Tibial nerve (tissue), 4 donors: ENCODE measurements at places on chromosomes 3 and 15.

DNA sequence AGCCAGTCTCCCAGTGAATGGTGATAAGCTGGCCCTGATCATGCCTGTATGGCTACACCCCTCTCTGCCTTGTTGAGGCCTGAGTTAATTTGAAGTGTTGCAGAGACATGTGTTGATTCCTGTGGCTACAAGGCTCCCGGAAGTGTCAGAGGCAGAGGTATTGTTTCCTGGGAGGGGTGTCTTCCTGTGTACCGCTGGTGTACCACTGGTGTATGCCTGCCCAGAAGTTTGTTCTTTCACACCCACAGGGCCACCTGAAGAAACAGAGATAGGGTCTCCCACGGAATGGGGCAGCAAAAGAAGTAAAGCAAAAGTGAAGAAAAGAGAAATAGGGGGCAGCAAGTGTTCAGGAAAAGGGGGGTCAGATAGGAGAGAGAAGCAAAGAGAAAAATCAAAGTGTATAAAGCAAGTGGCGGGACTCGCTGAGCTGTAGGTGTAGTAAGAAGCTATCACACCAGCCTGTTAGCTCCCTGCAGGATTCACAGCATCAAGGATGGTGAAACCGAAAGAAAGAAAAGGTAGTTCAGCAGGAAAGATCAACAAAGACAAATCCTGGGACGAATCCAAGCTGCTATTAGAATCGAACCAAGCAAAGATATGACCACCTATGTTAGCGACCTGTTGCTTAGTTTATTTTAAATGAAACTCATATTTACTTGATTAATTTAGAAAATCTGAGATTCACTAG, 36.6 kb upstream of the CD47 start:
- no peaks in the 10 kb centered on the region for H3K27me3 ChIP-seq
- H3K36me3 ChIP-seq: no peaks in the 10 kb centered on the region
- H3K4me3 ChIP-seq: no peak overlapping the region
- no peak overlapping the region for H3K27ac ChIP-seq

DNA sequence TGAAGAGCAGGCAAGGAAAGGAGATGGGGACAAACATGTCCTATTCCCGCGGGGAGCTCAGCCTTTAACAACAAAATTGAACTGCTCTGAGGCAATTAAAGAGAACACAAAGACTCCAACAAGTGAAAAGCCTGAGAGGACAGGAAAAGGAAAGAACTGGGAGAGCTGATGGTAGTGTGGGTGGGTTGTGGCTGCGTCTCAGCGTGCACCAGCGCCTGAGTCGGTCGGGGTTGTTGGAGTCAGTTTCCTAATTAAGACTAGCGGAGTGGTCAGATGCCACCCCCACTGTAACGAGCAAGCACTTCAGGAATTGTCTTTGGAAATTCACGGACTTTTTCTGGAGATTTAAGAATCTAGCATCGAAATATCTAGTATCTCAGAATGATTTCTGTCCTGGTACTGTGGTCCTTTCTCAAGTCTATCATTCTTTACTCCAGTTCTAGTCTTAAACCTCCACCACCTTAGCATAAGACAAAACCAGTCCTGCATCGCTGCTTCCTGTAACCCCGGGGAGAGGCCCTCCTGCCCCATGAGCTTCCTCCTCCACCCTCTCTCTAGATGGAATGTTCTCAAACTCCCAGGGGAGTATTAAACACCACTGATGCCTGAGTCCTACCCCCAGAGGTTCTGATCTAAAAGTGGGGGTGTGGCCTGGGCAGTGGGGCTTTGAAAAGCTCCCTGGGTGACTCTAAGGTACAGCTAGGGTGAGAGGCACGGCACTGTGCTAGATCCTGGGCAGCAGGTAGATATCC, 104.0 kb downstream of the CYP19A1 start:
- H3K4me3 ChIP-seq: no peak overlapping the region
- no peaks in the 10 kb centered on the region for H3K36me3 ChIP-seq
- H3K27ac ChIP-seq: no peak overlapping the region
- no peaks in the 10 kb centered on the region for H3K27me3 ChIP-seq

DNA sequence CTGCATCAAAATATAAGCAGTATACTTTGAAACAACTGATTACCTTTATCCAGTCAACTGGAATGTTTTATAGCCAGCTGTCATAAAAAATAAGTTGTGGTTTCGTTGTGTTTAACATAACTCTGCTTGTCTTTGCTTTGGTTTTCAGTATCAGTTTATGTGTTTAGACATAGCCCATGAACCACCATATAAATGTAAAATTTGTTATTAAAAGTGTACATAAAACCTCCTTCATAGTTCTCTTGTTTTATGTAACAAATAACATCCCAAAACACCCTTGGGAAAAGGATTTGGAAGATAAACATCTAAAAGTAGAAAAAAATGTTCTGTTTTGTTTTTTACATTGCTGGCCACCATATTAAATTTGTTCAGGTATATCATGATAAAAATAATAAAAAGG, 347.0 kb upstream of the PROK2 start:
- H3K27me3 ChIP-seq: no peaks in the 10 kb centered on the region
- no peak overlapping the region for H3K27ac ChIP-seq
- H3K36me3 ChIP-seq: no peaks in the 10 kb centered on the region
- DNase-seq: no peak
- no peak overlapping the region for H3K4me3 ChIP-seq
- no peaks in the 10 kb centered on the region for H3K4me1 ChIP-seq

DNA sequence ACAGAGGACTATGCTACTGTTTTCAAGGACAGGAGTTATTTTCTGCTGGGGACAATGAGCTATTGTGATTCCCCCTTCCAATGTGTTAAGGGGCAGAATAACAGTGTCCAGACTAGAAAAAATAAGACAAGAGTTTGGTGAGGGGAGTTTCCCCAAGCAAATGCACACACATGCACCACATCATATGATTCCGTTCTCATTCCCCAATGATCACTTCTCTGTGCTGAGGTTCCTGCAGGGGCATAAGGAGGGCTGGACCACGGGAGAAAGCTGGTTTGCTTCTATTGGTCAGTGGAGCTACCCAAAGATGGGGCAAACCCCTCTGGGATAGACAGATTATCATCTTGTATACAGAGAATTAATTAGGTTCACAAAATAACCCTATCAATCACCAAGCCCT, 80.6 kb downstream of the RBPMS2 start:
- no peaks in the 10 kb centered on the region for H3K27me3 ChIP-seq
- H3K36me3 ChIP-seq: peaks cover 3% of the 10 kb centered on the region
- no peak for DNase-seq
- H3K4me3 ChIP-seq: no peak overlapping the region
- peaks cover 6% of the 10 kb centered on the region for H3K4me1 ChIP-seq
- no peak overlapping the region for H3K27ac ChIP-seq

GRCh38 chr3:105387122-105387751, 20.5 kb downstream of the ALCAM start:
- H3K27me3 ChIP-seq: no peaks in the 10 kb centered on the region
- DNase-seq: no peak
- H3K27ac ChIP-seq: no peak overlapping the region
- H3K4me3 ChIP-seq: no peak overlapping the region
- H3K4me1 ChIP-seq: peaks cover 7% of the 10 kb centered on the region

DNA sequence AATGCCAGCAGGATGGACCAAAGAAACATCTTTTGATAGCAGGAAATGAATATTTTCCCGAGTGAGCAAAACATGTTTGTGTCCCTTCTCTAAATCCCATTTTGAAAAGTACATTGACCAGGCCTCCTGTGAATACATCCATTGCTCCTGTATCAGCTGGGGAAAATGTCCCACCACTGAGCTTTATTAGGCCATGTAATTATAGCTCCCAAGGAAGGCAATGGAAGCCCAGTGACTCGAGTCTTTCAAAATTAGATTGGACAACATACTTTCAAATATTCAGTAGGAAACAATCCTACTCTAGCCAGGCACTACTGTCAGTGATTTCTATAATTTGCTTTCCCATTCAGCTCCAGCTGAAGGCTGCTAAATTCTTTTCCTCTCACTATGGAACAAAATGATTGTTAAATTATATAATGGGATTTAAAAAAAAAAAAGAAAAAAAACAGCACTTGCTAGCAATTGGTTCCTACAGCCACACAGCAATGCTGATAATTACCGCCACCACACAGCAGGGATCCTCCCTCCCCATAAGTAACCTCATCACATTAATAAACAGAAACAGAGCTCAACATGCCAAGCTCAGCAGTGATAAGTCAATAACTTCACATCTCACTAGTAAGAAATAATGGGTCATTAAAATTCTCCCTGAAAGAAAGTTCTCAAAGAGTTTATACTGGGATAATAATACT, 172.4 kb upstream of the SLC2A2 start:
- DNase-seq: no peak
- no peak overlapping the region for H3K27ac ChIP-seq
- H3K27me3 ChIP-seq: no peaks in the 10 kb centered on the region
- no peak overlapping the region for H3K4me3 ChIP-seq
